IMR-90 (cell line): ENCODE measurements at places on chromosomes 6 and 20. TPM values are rescaled to one million over a fixed set of nuclear protein-coding genes. Genes with fewer than 3 reads are reported as not detected.

The DEFB124 gene
- total RNA-seq = not detected in 2 replicates

The ZBTB12 gene
- total RNA-seq = 2.0 and 2.5 TPM in 2 replicates

The HRH3 gene
- total RNA-seq = not detected in 2 replicates

The LINC00237 gene
- not detected in 2 replicates for total RNA-seq

The TP53TG5 gene
- not detected in 2 replicates for total RNA-seq

The TPD52L1 gene
- total RNA-seq = 10.2 and 10.8 TPM in 2 replicates

The RAD21L1 gene
- under 0.01 TPM in 1 of 2 replicates, not detected in the other for total RNA-seq
